Body of pancreas (tissue), 4 donors: ENCODE measurements at places on chromosomes 7 and 10. TPM values are rescaled to one million over a fixed set of nuclear protein-coding genes. Genes with fewer than 3 reads are reported as not detected.
A peak's percentile ranks its signal among the peaks of the same experiment; 100 is the strongest.

DNA sequence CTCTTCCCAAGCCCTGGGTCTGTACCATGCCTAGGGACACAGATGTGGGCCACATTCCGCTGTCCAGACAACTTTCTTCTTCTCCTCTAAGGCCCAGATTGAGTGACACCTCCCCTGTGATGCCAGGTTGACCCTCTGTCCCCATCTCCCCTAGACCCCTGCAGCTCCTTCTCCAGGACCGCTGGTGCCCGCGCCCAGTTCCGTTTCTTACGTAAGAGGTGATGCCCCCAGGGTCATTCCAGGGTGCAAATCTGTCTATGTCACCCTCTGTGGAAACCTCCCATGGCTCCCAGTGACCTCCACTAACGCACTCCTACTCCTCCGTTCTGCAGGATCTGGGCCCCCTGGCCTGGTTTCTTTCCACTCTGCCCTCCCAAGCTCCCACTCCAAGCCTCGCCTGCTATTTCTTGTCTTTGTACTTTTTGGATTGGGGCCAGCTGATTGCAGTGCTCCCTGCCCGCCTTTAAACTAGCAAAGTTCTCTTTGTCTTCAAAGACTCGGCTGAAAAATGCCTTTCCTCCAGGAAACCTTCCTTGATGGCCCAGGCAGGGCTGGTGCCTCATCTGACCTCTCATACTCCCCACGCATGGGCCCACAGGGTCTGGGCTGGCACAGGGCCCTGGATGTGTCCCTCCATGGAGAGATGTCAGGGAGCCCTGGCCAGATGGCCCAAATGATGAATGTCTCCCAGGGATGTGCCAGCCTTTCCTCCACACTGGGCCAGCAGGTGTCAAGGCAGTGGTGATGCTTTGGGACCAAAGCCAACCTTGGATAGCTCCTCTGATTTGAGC lies 21.3 kb upstream of the ELN start:
- H3K4me1 ChIP-seq, result peaks cover 6% of the 10 kb centered on the region
- DNase-seq, result peak; percentile 35
- H3K4me3 ChIP-seq, result no peak overlapping the region
- H3K27me3 ChIP-seq, result no peaks in the 10 kb centered on the region
- no peak overlapping the region for H3K27ac ChIP-seq

The LRRC18 gene
- not detected for total RNA-seq

The VWDE gene
- total RNA-seq, result 2.6 TPM

The LEP gene
- total RNA-seq, result 1.8 TPM

The PTPRN2 gene
- 76.1 TPM for total RNA-seq

The PTER gene
- total RNA-seq, result 17.6 TPM

DNA sequence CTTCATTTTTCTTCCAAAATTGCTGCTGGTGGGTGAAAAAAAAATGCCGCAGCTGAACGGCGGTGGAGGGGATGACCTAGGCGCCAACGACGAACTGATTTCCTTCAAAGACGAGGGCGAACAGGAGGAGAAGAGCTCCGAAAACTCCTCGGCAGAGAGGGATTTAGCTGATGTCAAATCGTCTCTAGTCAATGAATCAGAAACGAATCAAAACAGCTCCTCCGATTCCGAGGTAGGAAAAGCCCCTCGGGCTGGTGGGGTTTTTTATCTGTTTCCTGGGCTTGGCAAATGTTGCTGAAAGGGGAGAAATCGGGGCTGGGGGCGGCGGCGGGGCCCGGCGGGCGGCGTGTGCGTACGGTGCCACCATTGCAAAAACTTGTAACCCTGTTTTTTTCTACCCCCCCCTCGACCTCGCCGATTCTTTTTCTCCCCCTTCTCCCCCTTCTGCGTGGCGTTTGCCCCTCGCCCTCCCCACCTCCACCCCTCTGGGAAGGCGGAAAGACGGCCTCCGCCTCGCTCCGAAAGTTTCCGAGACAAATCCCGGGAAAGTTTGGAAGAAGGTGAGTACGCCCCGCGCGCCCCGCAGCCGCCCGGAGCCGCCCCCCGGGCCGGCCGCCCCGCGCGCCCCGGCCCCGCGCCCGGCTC lies 789 bp downstream of the TCF7L2 start:
- DNase-seq, result peak; percentile 31
- H3K4me1 ChIP-seq, result peaks cover 29% of the 10 kb centered on the region
- H3K27me3 ChIP-seq, result no peaks in the 10 kb centered on the region
- H3K4me3 ChIP-seq, result peak overlapping the region; percentile 54
- H3K27ac ChIP-seq, result peak overlapping the region; percentile 90

DNA sequence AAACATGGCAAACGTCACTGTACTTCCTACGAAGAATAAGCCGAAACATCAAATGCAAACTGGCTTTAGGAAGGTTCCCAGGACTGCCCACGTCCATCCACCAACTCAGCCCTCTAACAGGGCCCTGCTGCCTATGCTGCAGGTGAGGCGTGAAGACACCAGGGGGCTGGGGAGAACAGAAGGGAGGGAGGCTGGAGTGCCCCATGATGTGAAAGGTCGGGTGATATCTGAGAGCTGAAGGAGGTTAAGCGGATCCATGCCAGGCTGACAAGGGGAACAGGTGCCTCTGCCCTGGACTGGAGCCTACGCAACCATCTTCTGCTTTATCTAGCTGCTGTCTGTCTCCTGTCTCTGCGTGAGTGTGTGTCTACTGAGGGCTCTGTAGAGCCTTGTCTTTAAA lies 40.2 kb upstream of the ATP6V0A4 start:
- H3K27me3 ChIP-seq, result no peaks in the 10 kb centered on the region
- no peak overlapping the region for H3K27ac ChIP-seq
- no peak for DNase-seq
- H3K4me3 ChIP-seq, result no peak overlapping the region
- no peaks in the 10 kb centered on the region for H3K36me3 ChIP-seq
- no peaks in the 10 kb centered on the region for H3K4me1 ChIP-seq

DNA sequence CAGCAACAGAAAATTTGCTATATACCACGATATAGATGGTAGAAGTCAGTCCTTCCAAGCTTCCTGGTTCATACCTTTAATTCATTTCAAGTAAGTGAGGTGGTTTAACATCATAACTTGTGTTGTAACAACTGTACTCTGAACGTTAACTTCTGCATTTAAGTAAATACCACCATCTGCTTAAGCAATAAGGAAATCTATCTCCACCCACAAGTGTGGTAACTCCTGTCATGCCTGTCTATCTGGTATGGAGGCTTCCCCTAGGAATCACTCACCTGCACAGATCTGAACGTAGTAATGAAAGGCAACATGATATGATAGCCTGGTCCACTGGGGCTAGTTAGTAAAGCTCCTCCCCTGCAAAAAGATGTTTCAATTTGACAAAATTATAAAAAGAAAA lies 2.3 kb downstream of the ERLIN1 start:
- H3K4me3 ChIP-seq, result no peak overlapping the region
- H3K4me1 ChIP-seq, result peaks cover 39% of the 10 kb centered on the region
- H3K27ac ChIP-seq, result peak overlapping the region; percentile 36
- H3K27me3 ChIP-seq, result no peaks in the 10 kb centered on the region
- no peaks in the 10 kb centered on the region for H3K36me3 ChIP-seq

- no peak for DNase-seq
- no peaks in the 10 kb centered on the region for H3K27me3 ChIP-seq
- H3K4me1 ChIP-seq, result peaks cover 20% of the 10 kb centered on the region
- H3K4me3 ChIP-seq, result no peak overlapping the region
Measured at GRCh38 chr10:76422769-76423168, 991.3 kb downstream of the LRMDA start.

- no peaks in the 10 kb centered on the region for H3K27me3 ChIP-seq
- no peak overlapping the region for H3K4me3 ChIP-seq
- DNase-seq, result no peak
- H3K27ac ChIP-seq, result no peak overlapping the region
- no peaks in the 10 kb centered on the region for H3K36me3 ChIP-seq
- no peaks in the 10 kb centered on the region for H3K4me1 ChIP-seq
Measured at GRCh38 chr10:56646329-56647111, 285.5 kb upstream of the ZWINT start.

The FKBP9 gene
- 253 TPM for total RNA-seq

- no peak for DNase-seq
- no peaks in the 10 kb centered on the region for H3K27me3 ChIP-seq
- no peaks in the 10 kb centered on the region for H3K4me1 ChIP-seq
- H3K27ac ChIP-seq, result no peak overlapping the region
Measured at GRCh38 chr7:71612911-71613310, 481.0 kb downstream of the GALNT17 start.

The SLC13A4 gene
- total RNA-seq, result not detected

DNA sequence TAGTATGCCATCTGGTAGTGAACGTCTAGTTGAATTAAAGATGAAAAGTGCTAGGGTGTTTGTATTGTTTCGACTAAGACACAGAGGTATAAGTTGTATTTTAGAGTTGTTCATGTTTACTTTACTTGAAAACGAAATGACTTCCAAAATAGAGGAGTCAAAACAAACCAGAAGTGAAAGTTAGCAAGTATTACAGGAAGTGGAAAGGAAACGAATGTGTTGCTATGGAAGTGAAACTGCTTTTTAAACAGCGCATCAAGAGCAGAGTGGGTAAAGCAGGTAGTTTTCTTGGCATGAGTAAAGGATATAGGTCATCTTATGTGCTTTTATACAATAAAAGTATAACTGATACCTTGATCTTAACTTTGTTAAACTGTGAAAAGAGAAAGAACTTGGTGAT lies 20.0 kb upstream of the GALNTL5 start:
- no peak for DNase-seq
- H3K27me3 ChIP-seq, result no peaks in the 10 kb centered on the region
- H3K36me3 ChIP-seq, result no peaks in the 10 kb centered on the region
- H3K27ac ChIP-seq, result no peak overlapping the region
- no peak overlapping the region for H3K4me3 ChIP-seq

DNA sequence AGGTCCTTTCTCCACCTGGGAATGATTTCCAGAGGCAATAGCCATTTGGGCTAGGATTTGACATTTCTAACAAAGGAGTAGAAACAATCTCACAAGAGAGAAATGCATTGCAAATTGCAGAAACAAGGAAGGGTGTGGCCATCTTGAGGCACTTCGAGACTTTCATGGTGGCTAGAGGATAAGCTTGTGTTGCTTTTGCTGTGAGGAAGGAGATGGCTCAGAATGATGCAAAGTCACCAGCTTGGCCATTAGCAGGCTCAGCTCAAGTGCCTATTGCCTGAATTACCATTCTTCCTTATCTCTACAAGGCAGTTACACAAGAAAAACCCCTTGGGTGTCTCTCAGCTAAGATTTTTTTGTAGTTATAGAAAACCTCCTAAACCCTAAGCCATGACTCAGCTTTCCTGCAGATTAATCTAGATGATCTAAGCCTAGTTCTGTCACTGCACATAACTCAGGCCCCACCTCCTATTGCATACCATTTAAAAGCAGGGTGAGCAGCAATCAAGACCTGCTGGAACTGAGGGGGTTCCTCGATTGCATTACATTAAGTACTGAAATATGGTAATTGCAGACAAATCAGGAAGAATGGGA lies 683.1 kb downstream of the NRG3 start:
- H3K4me1 ChIP-seq, result no peaks in the 10 kb centered on the region
- no peaks in the 10 kb centered on the region for H3K27me3 ChIP-seq
- H3K27ac ChIP-seq, result no peak overlapping the region
- H3K4me3 ChIP-seq, result no peak overlapping the region
- no peak for DNase-seq
- no peaks in the 10 kb centered on the region for H3K36me3 ChIP-seq

The IL2RA gene
- total RNA-seq, result 0.99 TPM

The DPP6 gene
- 0.99 TPM for total RNA-seq

The MYH16 gene
- under 0.01 TPM for total RNA-seq

The C7orf33 gene
- not detected for total RNA-seq

The HOXA5 gene
- 0.99 TPM for total RNA-seq

The PNLIP gene
- 12,294 TPM for total RNA-seq

DNA sequence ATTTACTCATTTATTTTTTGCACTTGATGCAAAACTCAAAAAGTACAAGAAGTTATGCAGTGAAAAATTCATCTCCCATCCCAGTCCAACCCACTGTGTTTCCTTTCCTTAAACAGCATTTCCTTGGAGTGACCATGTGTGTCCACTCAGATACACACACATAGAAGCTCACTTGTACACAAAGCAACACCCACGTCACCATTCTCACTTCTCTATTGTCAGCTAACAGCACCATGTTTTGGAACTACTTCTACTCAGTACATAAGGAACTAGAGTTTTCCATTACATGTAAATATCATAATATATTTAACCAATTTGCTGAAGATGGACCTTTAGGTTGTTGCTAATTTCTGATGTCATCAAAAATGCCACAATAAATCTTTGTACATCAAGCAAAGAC lies 167.6 kb downstream of the GRID1 start:
- H3K27me3 ChIP-seq, result no peaks in the 10 kb centered on the region
- H3K4me1 ChIP-seq, result no peaks in the 10 kb centered on the region
- DNase-seq, result no peak
- no peak overlapping the region for H3K4me3 ChIP-seq

GRCh38 chr7:114217026-114217806 lies 197.4 kb upstream of the FOXP2 start:
- H3K27ac ChIP-seq, result no peak overlapping the region
- no peak overlapping the region for H3K4me3 ChIP-seq
- H3K36me3 ChIP-seq, result no peaks in the 10 kb centered on the region
- H3K4me1 ChIP-seq, result no peaks in the 10 kb centered on the region

The OR2A5 gene
- total RNA-seq, result not detected

The TUBB8 gene
- total RNA-seq, result not detected

DNA sequence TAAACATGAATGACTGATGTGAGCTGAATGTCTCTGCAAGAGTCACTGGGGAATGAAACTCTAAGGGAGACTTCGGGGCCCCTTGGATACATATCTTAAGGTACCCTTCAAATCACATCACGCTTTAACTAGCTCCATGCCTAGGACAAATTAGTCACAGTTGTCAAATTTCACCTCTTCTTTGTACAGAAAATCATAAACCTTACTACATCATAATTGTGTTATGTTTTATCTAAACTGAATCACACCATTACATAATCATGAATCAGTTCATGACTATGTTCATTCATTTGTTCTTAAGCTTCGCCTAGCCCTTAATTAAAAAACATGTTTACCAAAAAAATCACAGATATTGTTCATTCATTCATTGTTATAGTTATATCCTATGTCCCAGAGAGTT lies 2.1 kb upstream of the SLC13A1 start:
- DNase-seq, result no peak
- H3K4me3 ChIP-seq, result no peak overlapping the region
- H3K36me3 ChIP-seq, result no peaks in the 10 kb centered on the region
- H3K27me3 ChIP-seq, result no peaks in the 10 kb centered on the region

DNA sequence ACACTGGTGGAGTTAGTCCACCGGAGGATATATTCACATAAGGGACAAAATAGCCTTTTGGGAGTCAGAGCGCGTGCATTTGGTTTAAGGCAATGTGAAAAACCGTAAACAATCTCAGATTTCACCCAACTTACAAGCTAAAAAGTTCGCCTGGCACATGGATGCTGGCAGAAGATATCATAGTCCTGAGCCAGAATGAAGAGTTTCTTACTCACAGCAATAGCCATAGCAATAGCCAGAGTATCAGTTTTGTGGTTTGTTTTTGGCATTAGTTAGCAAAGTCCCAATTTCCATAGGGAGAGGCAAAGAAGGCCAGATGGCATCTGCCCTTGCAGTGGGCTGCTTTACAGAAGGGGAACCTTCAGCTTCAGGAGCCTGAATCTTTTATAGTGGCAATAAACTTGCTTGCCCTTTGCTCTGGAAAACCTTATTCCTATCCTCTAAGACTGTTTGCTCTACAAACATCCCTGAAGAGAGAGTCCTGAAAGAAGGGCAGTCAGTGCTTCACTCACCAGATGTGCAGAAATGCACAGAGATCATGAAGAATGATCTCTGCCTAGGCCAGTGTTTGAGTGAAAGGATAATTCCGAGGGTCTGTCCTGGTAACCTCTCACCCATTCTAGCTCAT lies 28.7 kb upstream of the RSBN1L start:
- no peak for DNase-seq
- H3K36me3 ChIP-seq, result no peaks in the 10 kb centered on the region
- no peak overlapping the region for H3K27ac ChIP-seq
- no peaks in the 10 kb centered on the region for H3K27me3 ChIP-seq

The SAP25 gene
- not detected for total RNA-seq
